ENCODE measurements at places on chromosomes 12 and 14. TPM values are rescaled to one million over a fixed set of nuclear protein-coding genes. Genes with fewer than 3 reads are reported as not detected.

DNA sequence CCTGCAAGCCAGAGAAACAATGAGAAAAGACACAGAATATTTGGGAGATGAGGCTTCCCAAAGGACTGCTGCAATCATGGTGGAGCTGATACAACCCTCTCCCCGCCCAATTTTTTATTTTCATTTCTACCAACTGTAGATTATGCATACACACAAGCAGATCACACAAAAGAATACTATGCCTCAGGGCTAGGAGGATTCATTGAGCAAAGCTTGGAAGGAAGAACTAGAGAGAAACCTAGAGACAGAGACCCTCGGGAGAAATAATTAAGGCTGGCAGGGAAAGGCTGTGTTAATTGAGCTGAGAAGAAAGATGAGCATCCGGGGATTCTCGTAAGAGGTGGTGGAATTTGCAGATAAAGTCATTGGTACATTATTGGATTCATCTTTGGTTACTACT is 9.9 kb upstream of the WNT5B start:
- no peak for DNase-seq
- no peaks in the 10 kb centered on the region for H3K4me1 ChIP-seq
- no peak overlapping the region for H3K27ac ChIP-seq
- H3K4me3 ChIP-seq, result no peak overlapping the region
- no peaks in the 10 kb centered on the region for H3K36me3 ChIP-seq
- no peaks in the 10 kb centered on the region for H3K27me3 ChIP-seq

DNA sequence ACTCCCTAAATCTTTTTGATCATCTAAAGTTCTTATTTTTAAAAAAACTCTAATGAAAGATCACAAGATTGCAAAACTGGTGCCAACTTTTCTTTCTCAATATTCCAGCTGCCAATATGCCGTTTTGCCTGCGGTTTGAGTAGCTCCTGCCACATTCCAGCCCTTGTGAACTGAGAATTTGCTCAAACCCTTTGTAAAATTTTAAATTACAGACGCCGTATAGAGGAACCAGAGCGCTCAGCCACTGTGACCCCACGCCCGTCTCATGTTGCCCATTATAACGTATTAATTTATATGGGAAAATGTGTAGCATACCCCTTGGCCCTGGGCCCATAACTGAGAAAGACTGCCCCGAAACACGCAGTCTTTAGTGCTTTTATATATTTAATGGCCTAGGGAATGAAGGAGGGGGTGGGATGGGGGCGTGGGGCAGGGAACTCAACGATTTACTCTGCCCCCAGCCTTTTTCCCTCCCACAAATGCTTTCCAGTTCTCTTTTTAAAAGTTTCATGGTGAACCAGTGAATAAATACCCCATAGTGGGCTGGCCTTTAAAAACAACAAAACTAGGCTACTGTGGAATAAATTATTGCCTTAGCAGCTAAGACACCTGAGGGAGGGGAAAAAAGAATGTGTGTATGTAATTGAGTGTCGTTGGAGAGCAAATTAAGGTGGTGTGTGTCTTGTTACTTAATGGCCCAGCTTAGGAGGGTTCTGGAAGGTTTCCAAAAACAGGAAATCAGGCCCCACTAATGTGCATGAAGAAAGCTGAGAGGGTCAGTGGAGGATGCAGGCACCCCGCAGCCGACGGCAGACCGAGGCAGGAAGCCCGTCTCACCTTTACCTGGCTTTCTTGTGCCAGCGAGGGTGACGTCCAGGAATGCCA is 45.7 kb upstream of the RFLNA start:
- no peaks in the 10 kb centered on the region for H3K27me3 ChIP-seq
- no peak overlapping the region for H3K4me3 ChIP-seq
- H3K4me1 ChIP-seq, result no peaks in the 10 kb centered on the region
- no peak for DNase-seq
- no peak overlapping the region for H3K27ac ChIP-seq
- no peaks in the 10 kb centered on the region for H3K36me3 ChIP-seq

DNA sequence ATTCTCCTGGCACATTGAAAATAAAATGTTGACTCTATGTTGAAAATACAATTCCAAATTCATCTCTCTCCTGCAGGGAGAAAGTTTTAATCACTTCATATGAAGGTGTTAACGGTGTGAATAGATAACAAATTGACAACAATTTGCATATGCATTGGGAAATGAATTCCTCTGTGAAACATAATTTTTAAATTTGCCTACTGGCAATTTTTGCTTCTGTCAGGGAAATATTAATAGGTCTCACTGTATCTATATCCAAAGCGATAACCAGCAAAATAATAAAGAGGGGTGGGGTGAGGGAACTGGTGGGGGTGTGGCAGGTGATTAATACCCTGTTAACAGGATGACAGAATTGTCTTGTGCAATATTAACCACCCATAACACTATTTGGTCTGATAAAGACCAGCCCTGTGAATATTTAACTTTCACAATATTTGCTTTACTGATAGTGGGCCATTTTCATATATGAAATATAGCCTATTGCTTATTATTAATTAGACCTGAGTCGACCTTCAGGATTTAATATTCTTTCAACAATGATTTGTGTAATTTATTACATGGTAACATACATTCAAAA is 239.0 kb upstream of the SSTR1 start:
- no peak for DNase-seq
- H3K4me3 ChIP-seq, result no peak overlapping the region
- peaks cover 10% of the 10 kb centered on the region for H3K4me1 ChIP-seq
- no peaks in the 10 kb centered on the region for H3K27me3 ChIP-seq
- H3K27ac ChIP-seq, result no peak overlapping the region

DNA sequence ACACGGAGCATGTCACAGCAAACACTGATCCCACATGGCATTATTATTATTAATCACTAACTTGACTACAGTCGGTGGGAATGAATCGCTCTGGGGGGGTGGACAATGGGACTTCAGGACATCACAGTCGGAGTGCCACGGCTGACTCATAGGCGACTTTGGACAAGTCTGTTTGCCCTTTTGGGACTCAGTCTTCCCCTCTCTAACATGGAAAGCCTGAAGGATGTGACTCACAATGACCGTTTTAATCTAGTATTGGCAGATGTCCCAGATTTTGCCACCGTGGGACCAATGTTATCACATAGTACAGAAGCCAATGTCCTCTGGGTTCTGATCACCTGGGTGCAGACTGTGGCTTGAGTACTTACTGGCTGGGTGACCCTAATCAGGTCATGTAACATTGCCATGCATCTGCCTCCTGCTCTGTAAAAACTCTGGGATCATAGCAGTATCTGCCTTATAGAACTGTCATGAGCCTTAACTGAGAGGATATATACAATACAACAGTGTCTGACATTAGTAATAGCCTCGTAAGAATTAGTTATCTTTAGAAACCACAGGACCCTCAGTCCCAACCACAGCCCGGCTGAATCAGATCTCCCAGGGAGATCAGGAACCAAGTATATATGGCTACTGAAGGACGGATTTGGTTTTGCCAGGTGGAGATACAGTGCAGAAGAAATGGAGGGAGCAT is 362.6 kb downstream of the BCL11B start:
- H3K27me3 ChIP-seq, result no peaks in the 10 kb centered on the region
- no peak overlapping the region for H3K27ac ChIP-seq
- H3K4me3 ChIP-seq, result no peak overlapping the region
- peaks cover 16% of the 10 kb centered on the region for H3K4me1 ChIP-seq

GRCh38 chr12:132554845-132555630 is 55.3 kb downstream of the LRCOL1 start:
- H3K27me3 ChIP-seq, result no peaks in the 10 kb centered on the region
- H3K27ac ChIP-seq, result no peak overlapping the region
- peaks cover 29% of the 10 kb centered on the region for H3K36me3 ChIP-seq
- H3K4me3 ChIP-seq, result no peak overlapping the region
- peaks cover 7% of the 10 kb centered on the region for H3K4me1 ChIP-seq
- peak; percentile 36 for DNase-seq

DNA sequence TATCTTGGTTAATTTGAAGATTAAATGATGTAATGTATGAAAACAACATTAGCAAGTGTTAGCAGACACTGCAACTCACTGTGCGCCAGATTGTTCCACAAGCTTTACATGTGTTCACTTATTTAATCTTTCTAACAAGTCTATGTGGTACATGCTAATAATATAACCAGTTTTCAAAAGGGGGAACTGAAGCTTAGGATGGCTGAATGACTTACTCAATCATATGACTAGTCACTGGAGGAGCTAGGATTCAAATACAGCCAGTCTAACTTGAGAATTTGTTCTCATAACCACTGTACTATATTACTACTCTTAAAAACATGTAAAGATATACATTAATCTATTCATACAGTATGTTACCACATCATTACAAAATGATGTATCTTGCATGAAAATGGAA is 60.5 kb upstream of the LRIG3 start:
- H3K4me1 ChIP-seq, result no peaks in the 10 kb centered on the region
- no peak overlapping the region for H3K27ac ChIP-seq
- DNase-seq, result no peak
- no peaks in the 10 kb centered on the region for H3K36me3 ChIP-seq

DNA sequence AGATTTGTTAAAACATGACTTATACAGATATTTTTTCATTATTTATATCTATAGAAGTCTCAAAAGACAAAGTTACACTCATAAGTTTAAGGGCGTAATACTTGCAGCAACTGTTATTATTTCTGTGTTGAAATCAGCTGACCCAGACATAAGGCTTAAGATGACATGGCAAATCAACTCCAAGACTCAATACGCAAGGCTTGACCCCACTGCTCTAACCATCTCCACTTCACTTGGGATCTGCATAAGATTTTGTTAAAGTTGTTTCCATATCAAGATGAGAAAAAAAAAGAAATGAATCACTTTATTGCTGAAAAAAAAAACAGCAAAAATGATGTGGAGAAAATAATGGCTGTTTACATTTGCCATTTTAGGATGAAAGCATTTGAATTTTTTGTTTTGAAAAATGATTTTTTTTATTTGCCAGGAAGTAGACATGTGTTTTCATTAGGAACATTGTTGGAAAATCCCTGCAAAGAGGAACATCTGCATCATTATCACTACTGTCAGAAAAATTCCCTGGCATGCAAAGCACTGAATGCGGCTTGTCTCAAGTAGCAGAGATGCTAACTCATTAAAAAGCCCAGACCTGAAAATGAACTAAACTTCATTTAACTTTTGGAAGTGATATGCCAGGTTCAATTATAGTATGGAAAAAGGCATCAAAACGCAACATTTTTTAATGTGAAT is 73.5 kb downstream of the LIN7A start:
- no peak for DNase-seq
- no peak overlapping the region for H3K27ac ChIP-seq
- no peak overlapping the region for H3K4me3 ChIP-seq
- H3K36me3 ChIP-seq, result no peaks in the 10 kb centered on the region
- H3K27me3 ChIP-seq, result no peaks in the 10 kb centered on the region

DNA sequence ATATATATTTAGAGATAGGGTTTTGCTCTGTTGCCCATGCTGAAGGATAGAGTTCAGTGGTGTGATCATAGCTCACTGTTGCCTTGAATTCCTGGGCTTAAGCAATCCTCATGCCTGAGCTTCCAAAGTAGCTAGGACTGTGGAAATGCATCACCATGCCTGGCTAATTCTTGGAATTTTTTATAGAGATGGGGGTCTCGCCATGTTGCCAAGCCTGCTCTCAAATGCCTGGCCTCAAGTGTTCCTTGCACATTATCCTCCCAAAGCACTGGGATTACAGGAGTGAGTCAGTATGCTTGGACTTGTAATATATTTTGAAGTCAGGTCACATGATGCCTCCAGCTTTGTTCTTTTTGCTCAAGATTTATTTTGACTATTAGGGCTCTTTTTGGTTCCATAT is 178.0 kb downstream of the RPAP3 start:
- no peaks in the 10 kb centered on the region for H3K4me1 ChIP-seq
- no peak overlapping the region for H3K27ac ChIP-seq
- H3K4me3 ChIP-seq, result no peak overlapping the region

DNA sequence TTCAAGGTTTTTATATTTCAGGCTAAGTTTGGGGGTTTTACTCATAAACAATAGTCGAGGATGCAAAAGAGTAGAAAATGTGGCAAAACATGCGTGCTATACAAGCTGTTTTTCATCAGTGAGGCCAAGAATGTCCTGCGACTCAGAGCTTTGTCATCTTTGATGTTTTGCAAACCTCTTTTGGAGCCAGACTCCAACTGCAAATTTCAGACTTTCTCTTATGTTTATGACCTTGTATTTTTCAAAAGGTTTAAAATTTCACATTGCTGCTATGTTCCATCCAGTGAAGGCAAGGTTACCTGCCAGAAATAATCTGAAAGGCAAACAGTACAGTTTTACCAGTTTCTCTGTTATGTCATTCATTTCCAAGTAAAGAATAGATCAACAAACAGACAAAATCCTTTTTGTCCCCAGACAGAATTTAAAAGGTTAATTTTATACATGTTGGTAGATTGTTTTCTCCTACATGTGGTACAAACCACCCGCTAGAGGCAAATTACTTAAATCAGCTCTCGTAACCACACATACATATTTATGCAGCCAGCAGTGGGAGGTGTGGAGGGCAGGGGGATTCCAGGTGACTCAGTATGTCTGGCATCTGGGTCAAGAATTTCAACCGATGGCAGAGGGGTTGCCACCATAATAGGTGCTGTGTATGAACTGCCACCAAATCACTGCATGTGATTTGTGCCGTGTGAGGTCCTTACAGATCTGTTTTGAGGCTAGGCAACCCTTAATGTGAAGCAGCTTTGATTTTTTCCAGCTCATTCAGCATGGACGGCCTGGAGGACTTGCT is 119.8 kb upstream of the CPM start:
- no peaks in the 10 kb centered on the region for H3K36me3 ChIP-seq
- H3K27me3 ChIP-seq, result no peaks in the 10 kb centered on the region
- DNase-seq, result no peak
- no peaks in the 10 kb centered on the region for H3K4me1 ChIP-seq

- H3K4me1 ChIP-seq, result peaks cover 10% of the 10 kb centered on the region
- no peak overlapping the region for H3K27ac ChIP-seq
- no peaks in the 10 kb centered on the region for H3K36me3 ChIP-seq
- DNase-seq, result no peak
These were observed 124.5 kb downstream of the GPR65 start for GRCh38 chr14:88129306-88130056.

GRCh38 chr14:71594821-71595220 is 337.4 kb upstream of the RGS6 start:
- H3K4me3 ChIP-seq, result no peak overlapping the region
- no peak overlapping the region for H3K27ac ChIP-seq
- peaks cover 18% of the 10 kb centered on the region for H3K4me1 ChIP-seq
- H3K27me3 ChIP-seq, result no peaks in the 10 kb centered on the region

DNA sequence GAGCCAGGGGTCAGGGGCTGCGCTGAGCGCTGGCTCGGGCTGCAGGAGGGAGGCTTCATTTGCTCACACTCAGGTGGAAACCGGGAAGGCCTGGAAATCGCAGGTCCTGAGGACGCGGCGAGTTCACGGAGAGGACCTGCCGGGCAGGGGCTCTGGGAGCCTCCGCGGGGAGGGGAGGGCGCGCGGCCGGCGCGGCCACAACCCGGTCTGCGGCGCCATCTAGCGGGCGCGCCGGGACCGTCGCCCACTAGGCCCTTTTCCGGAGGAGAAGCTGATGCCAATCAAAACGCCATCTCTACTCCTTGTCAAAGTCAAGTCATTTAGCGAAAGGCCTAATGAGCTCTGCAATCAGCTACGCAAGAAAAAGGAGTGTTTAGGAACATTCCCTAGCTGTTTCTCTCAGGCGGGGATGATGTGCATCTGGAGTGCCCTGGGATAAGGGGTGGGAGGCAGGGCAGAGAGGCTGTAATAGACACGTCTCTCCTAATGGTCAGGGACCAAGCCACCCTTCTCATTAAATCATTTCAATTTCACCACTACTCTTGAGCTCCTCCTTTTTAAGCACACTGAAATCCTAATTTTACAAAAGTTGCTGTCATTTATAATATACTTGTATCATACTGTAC is 885.8 kb upstream of the TMEM132C start:
- peak; percentile 1 for DNase-seq
- no peaks in the 10 kb centered on the region for H3K4me1 ChIP-seq
- H3K27me3 ChIP-seq, result no peaks in the 10 kb centered on the region
- no peak overlapping the region for H3K27ac ChIP-seq
- H3K4me3 ChIP-seq, result no peak overlapping the region
- H3K36me3 ChIP-seq, result no peaks in the 10 kb centered on the region

UBR7 gene
- 13.6 TPM for total RNA-seq

DENND5B gene
- 0.16 TPM for total RNA-seq

DHH gene
- 0.24 TPM for total RNA-seq

PLEKHG7 gene
- total RNA-seq, result 0.56 TPM

KRT7 gene
- 36.1 TPM for total RNA-seq

All from naive thymus-derived CD4-positive, alpha-beta T cell (primary cell).